Endodermal cell (in vitro differentiated cells): ENCODE measurements at places on chromosomes 7 and 10.

DNA sequence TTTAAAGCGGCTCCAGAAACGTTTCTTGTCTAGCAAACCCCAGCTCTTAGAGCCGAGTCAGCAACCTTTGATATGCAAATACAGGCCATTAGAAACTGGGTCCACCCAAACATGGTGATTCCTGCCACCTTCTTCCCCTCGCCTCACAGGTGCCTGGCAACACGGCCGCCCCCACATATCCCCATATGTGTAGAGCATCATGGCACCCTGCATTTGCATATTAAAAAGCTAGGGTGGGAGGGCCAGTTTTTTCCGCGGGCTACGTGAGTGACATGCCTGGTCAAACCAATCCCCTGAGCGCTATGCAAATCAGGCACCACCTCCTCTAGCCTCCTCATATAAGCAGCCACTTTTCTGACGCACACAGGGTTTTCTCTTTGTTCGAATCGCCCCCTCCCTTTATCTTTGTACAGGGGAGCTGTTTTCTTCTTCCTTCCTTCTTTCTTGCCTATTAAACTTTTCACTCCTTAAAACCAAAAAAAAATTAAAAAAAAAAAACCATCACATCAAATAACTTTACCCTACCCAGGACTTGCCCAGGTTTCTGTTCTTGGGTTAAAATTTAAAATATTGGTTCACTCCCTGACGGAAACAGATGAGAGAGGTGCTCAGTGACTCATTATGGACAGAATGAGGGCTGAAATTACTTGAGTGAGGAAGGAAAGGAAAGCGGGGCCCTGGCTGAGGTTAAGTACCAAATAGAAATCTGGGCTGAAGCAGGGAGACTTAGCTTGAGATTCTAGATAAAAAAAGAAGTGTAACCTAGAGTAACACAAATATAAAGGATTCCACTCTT is 59.8 kb downstream of the COA1 start:
- DNase-seq, result peak; percentile 77

- DNase-seq, result no peak
Observed at GRCh38 chr10:65548001-65548400, 1377.8 kb upstream of the LRRTM3 start.

GRCh38 chr7:92293896-92294590 is 48.3 kb downstream of the ANKIB1 start:
- no peak for DNase-seq

DNA sequence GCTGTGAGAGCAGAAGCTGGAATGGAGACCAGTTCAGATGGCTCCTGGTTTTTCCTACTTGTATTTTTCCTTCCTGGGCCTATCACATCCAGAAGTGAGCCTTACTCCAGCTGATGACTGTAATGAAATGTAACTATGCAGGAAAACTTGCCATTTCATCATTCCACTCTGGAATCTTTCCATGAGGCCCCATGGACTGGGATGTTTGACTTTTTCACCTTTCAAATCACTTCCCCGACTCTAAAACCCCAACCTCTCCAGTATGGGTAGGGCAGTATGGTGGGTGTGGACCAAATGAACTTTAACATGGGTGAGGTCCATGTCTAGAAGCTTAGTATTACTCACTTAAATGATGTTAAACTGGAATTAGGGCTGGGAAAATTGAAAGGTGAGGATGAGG is 40.3 kb upstream of the DLD start:
- no peak for DNase-seq

GRCh38 chr7:132112106-132112505 is 464.2 kb downstream of the PLXNA4 start:
- DNase-seq, result peak; percentile 33

DNA sequence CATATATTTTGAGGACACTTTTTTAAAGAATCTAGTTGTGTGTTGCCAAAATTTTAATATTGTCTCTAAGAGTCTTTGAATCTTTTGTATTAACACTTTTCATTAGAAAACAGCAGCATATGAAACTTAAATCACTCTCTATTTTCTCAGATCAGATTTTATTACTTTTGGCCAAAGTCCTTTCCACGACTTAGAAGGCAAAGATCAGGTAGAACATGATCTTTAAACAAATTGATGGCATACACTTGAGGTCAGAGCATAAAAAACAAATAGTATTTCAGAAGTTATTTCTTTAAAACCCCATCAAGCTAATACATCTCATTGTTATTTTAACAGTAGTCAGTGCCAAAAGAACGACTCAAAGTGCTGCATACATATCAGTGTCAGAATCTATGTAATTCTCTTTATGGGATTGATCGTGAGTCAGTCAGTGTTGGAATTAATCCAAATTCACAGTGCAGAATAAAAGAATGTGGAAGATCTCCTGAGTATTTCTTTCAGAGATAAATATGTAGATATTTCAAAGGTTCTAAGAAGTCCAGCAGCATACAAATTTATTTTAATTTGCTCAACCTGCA is 9.6 kb upstream of the AGMO start:
- DNase-seq, result no peak

- DNase-seq, result no peak
Observed at GRCh38 chr7:14900051-14900450, 2.5 kb downstream of the DGKB start.

DNA sequence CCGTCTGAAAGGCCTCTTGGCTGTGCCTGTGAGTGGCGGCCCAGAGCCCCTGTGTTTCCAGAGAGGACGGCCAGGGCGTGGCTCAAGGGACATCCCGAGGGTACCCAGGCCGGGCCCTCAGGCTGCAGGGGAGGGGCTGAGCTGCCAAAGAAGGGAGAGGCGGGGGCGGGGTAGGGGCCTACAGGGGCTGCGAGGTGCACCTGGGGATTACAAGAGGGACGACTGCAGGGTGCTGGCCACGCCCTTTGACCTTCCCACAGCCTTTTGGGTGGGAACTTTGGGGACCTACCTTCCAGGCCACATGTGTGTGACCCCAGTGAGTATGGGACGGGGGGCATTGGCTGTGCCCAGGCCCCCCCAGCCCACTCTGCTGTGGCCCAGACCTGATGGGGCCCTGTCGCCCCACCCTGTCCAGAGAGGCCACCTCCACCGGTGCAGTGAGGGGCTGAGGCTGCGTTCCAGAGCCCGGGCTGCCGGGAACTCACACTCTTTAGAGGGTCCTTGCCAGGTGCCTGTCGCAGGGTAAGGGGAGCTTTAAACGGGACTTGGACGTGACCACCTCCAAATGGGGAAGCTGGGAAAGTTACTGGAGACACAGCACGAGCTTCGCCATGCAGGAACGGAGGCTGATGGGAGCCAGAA is 19.0 kb upstream of the NKX6-2 start:
- no peak for DNase-seq

- no peak for DNase-seq
Observed at GRCh38 chr10:117075064-117075463, 63.0 kb downstream of the VAX1 start.

GRCh38 chr7:16421333-16422102 is at the start of gene CRPPA:
Gene CRPPA (minus strand): TSS chr7:16421538. CDS start chr7:16421322, 216 bp downstream.
- DNase-seq, result peak; percentile 84

- no peak for DNase-seq
Observed at GRCh38 chr7:41326616-41327015, 376.3 kb downstream of the INHBA start.

- peak; percentile 89 for DNase-seq
Observed at GRCh38 chr10:25493122-25493893, 318.5 kb downstream of the GPR158 start.

- DNase-seq, result no peak
Observed at GRCh38 chr7:12670000-12670729, 17.3 kb upstream of the ARL4A start.

DNA sequence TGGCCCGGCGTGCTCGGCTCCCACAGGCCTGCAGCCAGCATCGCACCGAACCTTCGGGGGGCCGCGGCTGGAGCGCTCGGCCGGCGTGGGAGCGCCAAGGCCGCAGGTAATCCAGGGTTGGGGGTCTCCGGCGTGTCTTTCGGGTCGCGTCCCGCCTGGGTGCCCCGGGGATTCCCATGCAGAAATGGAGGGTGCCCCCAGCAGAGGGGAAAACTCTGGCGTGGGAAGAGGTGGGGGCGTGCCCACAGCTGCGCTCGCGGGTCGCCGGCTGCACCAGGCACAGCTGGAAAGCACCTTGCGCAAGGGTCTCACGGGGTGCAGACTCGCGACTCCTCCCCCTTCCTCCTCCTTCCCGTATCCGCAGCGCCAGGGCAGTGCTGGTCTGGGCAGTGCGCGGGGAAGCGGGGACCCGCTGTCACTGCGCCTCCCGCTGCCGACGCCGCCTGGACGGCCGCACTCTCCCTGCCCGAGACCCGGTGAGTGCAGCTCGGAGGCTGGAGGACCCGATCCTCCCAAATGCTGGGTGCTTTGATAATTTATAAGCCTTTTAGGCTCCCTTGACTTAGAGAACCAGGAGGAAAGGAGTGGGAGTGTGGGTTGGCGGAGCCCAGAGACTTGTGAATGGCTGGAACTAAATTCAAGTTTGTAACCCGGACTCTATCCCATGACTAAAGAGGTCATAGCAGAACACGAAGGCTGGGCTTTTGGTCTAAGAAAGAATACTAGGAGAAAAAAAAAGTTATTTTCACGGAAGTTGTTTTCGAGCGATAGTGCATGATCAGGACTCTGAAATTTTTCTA is 489 bp downstream of the MAP3K8 start:
- DNase-seq, result peak; percentile 90

GRCh38 chr10:79488336-79488735 is 24.0 kb upstream of the EIF5AL1 start:
- DNase-seq, result peak; percentile 76
